ENCODE measurements at places on chromosomes 6 and 20. TPM values are rescaled to one million over a fixed set of nuclear protein-coding genes. Genes with fewer than 3 reads are reported as not detected.

GRCh38 chr6:26204332-26205160 lies 117.3 kb downstream of the HFE start:
- peak; percentile 94 for DNase-seq

DNA sequence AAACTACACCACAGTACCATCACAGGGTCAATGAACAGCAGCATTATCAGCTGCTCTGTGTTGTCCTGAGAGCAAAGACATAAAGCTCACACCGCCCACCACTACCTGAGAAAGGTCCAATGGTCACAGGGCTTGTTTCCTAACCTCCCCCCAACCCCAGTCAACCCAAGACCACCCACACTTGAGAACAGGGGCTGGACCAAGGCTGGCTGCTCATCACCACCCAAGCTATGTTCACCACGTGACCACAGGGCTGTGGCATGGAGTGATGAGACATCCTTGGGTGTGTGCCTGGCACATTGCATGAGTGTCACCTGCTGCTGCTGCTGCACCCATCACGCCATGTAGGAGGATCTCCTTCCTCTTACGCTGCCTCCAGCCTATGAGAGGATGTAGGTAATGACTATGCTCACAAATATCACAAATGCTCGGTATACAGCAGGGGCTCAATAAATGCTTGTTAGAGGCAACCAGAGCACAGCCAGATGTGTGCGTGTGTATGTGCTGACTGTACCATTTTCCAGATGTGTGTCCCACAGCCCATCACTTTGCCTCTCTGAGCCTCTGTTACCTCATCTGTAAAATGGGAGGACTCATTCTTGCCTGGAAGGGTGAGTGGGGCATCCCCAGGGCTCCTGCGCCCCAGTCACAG lies 23.3 kb upstream of the SIRPA start:
- no peak for DNase-seq

- no peak for DNase-seq
These were observed 495.2 kb upstream of the FLRT3 start for GRCh38 chr20:14832630-14833029.

DNA sequence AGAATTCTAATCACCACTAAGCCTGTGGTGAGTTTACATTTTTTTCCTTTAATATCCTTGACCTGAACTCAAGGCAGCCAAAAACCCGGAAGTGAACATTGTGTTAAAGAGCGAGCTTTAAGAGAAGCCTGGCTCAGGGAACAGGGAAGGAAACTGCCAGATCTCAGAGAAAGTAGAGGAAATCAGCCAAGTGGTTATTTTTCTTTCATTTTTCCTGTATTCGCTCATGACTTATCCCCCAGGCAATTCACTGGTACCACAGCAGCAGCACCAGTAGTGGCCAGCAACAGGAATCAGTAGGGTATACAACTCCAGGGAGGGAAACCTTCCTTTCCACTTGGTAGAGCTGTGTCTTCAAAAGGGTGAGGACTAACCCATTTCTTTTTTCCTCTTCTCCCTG lies 89.6 kb upstream of the HMGCLL1 start:
- no peak for DNase-seq

DNA sequence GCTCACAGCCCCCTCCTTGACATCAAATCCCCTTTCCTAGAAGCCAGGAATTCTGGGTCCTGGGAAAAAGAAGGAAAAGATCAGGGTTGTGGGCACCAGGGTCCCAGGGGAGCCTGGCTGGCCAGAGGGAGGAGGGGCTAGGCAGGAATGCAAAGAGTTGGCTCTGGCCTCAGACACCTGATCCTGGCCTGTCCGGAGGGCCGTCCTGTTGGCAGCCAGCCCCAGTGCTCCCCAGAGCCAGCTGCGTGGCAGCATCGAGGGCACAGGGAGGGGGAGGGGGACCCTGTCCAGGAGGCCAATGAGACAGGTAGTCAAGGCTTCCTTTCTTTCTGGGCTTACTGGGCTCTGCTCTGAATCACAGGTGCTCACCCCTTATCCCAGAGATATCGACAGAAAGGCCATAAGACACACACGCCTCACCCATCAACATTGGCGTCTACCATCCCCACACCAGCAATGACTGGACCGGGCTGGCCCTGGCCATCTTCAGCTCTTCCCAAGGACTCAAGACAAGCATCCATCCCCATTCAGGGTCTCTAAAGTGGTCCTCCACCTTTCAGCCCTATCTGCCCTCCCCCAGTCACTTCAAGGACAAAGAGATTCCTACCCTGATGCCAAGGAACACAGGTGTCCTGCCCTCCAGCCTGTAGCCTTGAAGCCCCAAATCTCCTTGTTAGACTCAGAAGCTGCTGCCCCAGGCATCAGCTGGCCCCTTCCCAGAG lies 723 bp downstream of the COL11A2 start:
- DNase-seq = peak; percentile 64

- no peak for DNase-seq
These were observed 70.6 kb upstream of the EYA4 start for GRCh38 chr6:133170602-133171001.

DNA sequence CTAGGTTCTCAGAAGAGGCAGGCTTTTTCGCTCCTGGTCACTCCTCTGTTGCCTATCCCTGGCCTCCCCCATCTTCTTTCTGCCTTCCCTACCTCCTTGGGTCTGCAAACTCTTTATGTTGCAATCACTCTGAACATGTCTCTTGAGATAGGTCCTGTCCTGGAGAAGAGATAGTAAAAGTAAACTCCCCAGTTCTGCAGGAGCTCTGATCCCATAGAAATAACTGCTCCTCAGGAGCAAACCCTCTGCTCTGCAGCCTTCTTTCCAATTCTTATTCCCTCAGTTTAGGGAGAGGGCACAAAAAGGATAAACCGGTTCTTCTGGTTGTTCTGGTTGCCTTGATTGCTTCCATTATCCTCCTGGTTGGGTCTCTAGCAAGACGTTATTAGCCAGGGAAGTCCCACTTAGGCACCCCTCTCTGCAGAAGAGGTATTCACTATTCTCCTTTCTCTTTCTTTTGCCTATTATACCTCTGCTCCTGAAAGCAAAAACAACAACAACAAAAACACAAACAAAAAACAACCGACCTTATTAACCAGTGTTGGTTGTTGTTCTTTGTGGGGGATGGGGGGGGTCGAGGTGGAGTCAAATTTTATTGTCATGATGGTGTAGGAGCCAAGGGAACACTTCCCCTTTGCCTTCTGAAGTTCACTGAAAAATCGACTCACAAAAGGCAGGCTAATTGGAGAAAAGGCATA lies 973 bp downstream of the TRIM38 start:
- DNase-seq = no peak

DNA sequence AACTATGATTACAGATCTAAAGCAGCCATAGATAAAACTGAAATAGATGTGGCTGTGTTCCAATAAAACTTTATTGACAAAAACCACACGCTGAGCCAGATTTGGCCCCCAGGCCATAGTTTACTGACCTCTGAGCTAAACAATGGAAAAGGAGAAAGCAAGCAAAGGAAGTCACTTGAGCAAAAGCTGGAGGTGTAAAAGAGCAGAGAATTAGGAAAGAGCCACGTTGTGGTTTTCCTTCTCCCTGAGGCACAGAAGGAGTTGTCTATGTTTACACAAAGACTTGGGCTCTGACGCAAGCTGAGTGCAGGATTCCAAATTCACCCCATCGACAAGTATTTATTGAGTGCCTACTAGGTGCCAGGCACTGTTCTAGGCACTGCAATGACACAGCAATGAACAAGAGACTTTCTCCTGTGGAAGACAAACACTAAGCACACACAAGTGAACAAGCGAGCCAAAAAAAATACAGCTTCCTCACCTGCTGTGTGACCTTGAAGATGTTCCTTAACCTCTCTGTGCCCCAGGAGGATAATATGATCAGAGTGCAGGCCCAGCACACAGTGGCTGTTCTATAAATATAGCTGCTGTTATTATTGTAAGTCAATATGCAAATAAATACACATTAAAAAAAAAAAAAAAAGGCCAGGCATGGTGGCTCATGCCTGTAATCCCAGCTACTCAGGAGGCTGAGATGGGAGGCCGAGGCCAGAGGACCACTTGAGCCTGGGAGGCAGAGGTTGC lies 75.4 kb upstream of the PTPN1 start:
- DNase-seq = no peak

GRCh38 chr6:158170656-158171081 lies 2.5 kb downstream of the GTF2H5 start:
- DNase-seq = no peak

GRCh38 chr6:56359201-56359899 lies 112.0 kb upstream of the COL21A1 start:
- DNase-seq = no peak

DNA sequence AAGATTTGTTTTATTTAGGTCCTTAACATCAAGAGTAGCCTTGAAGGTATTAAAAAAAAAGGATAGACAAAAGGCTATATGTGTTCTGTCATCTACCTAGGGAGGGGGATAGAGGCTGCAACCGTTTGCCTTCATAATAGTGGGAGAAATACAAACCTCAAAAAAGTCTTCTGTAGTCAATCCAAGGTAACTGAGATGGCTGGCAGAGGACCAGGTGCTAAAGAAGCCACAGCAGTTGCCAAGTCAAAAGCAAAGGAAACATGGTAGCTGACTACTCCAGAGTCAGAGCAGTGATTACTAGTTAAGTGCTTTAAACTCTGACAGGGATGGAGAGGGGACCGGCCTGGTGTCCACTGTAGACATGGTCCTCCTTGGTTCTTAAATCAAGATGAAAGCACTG lies 249.4 kb downstream of the PTPRK start:
- DNase-seq = no peak

- DNase-seq = peak; percentile 25
These were observed 5.0 kb downstream of the KIF3B start for GRCh38 chr20:32282461-32282860.

GRCh38 chr6:14711056-14711703 lies 534.7 kb upstream of the JARID2 start:
- DNase-seq = no peak

DNA sequence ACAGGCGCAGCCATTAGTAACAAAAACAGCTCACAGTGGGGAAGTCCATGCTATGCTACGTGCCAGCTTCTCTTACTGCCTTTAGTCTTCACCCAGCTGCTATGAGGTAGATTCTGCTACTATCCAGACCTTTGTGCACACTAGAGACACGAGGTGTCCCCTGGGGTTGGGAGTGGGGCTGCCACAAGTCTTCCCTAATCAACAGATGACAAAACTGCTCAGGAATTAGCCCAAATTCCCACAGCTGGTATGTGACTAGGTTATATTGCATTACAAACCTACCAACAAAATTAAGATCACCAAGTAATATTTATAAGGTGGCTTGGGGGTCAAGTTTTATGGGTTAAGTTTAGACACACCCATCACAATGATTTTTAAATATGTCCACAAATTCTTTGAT lies 63.3 kb downstream of the PSMB1 start:
- DNase-seq = no peak

DNA sequence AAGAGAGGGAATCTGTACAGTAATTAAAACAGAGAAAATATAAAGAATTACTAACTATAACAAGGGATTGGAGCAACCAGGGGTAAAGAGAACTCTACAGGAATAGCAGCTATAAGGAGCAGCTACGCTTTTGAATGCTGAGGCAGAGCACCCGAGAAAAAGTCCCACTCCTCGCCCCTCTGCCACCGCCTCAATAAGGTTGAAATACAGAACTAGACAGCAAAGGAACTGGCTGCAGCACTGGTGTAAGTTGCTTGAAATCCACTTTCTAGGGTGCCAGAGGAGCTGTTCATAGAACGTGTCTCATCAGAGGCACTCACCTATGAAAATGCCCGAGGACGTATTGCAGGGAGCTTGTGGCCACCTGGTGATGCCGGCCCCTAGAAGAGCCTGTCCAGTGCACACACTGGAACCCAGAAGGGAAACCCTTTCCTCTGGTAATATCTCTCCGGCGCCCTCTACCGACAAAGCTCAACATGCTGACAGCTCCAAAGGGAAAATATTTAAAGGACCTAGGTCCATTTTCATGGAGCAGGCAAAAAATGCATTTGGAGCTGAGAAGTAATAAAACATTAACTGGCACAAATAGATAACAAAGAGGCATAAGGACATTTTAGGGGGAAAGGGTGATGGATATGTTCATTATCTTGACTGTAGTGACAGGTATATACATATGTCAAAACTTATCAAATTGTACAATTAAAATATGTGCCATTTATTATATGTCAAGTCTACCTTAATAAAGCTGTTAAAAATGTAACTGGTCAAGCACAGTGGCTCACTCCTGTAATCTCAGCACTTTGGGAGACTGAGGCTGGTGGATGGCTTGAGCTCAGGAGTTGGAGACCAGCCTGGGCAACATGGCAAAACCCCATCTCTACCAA lies 137.4 kb upstream of the HDAC2 start:
- peak; percentile 55 for DNase-seq

DNA sequence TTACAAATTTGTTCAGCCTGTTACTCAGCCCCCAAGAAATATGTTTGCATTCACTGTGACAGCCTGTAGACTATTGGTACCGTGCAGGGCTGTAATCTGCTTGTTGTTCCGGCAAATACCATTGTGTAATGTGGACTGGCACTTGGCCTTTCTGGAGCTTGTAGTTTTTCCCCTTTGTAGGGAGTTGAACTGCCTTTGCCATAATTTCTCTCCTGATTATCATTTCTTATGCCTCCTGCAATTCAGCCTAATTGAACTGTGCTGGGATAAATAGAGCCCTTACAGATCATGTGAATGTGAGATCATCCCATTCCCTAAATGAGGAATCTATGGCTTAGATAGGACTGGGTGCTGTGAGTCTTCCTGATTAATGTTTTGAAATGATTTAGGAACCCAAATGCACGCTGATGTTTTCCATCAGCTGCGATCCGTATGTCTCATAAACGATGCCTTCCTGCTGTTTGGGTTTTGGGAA lies 185.1 kb downstream of the JARID2 start:
- DNase-seq = no peak

Gene PAQR8
- polyA plus RNA-seq = 3.0 TPM

Gene ADGRF5
- polyA plus RNA-seq = 23.9 TPM

Gene TMEM14A
- polyA plus RNA-seq = 19.5 TPM

Gene CLPSL2
- not detected for polyA plus RNA-seq

Gene STMN3
- 7.1 TPM for polyA plus RNA-seq

Gene ARMH2
- polyA plus RNA-seq = not detected

Gene BPI
- polyA plus RNA-seq = 0.07 TPM

Gene GMPR
- 123 TPM for polyA plus RNA-seq

Gene MYLK2
- 0.54 TPM for polyA plus RNA-seq

Gene JPH2
- 78.2 TPM for polyA plus RNA-seq

Gene CALHM5
- 1.2 TPM for polyA plus RNA-seq

Gene DTD1
- 11.5 TPM for polyA plus RNA-seq
